A549 treated with AZD2906 at 1 μM for 4 hours (cell line): ENCODE measurements at places on chromosomes 16 and 17. TPM values are rescaled to one million over a fixed set of nuclear protein-coding genes. Genes with fewer than 3 reads are reported as not detected.

The CLEC18B gene
- 0.03 to 0.23 TPM (median 0.20 TPM) in 5 replicates for total RNA-seq

The TPSG1 gene
- 0.07 to 0.16 TPM (median 0.13 TPM) in 4 of 5 replicates, not detected in the other for total RNA-seq

The TBC1D3 gene
- not detected in 5 replicates for total RNA-seq

The KCNH4 gene
- total RNA-seq: 0.18 to 0.36 TPM (median 0.31 TPM) in 5 replicates

The PKMYT1 gene
- 67.8 to 94.9 TPM (median 91.6 TPM) in 5 replicates for total RNA-seq

The ZG16 gene
- total RNA-seq: not detected in 5 replicates

The PRAC2 gene
- total RNA-seq: not detected in 5 replicates

The RBL2 gene
- total RNA-seq: 9.3 to 14.0 TPM (median 12.5 TPM) in 5 replicates

The ATP2A3 gene
- total RNA-seq: 4.3 to 5.3 TPM (median 4.7 TPM) in 5 replicates

The MPP3 gene
- 13.9 to 16.7 TPM (median 15.3 TPM) in 5 replicates for total RNA-seq
